Naive B cell (primary cell): ENCODE measurements at places on chromosomes 12 and 14.

DNA sequence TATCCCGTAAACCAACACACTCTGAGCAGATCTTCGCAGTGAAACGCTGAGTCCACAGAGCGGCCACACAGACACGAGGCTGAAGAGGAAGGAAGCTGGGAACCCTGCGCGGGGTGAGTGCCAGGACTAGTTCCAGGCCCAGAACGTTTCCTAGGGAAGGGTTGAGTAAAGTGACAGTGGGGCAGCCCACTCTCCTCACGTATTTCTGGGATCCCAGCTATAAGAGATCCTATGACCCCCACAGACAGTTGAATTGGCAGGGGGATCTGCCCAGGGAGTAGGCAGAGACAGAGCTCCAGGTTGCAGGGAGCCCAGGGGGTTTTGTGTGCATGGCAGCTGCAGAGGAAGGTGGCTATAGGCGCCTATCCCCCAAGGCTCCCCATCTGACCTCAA lies 51.1 kb downstream of the GTF2A1 start:
- no peaks in the 10 kb centered on the region for H3K36me3 ChIP-seq
- no peaks in the 10 kb centered on the region for H3K27me3 ChIP-seq
- peak overlapping the region; percentile 15 for H3K27ac ChIP-seq
- peak overlapping the region; percentile 96 for H3K4me3 ChIP-seq
- peak; percentile 2 for DNase-seq

- no peak for DNase-seq
- no peaks in the 10 kb centered on the region for H3K36me3 ChIP-seq
- H3K27ac ChIP-seq, result no peak overlapping the region
- no peak overlapping the region for H3K4me3 ChIP-seq
- no peaks in the 10 kb centered on the region for H3K27me3 ChIP-seq
These were observed 124.6 kb downstream of the BCL11B start for GRCh38 chr14:99147366-99147740.

DNA sequence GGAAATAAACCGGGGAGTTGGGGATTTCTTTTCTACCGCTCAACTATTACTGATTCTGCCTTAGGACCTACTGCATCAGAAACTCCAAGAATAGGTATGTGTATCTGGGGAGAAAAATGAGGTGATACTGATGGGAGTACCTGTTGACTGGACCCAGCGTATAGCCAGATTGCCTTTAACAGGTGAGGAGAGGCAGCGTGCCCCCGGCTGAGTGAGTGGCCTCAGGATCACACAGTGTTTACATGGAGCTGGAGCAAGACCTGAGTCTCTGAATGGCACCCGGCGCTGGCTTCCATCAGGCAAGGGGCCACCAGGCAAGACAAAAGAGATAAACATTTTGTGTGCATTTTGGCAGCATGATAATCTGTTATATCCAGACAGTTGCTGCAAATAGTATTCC lies 496.2 kb downstream of the EGLN3 start:
- no peak overlapping the region for H3K27ac ChIP-seq
- H3K4me1 ChIP-seq, result peaks cover 11% of the 10 kb centered on the region
- no peaks in the 10 kb centered on the region for H3K36me3 ChIP-seq
- no peaks in the 10 kb centered on the region for H3K27me3 ChIP-seq
- no peak for DNase-seq

GRCh38 chr14:54650331-54650958 lies 83.5 kb downstream of the SAMD4A start:
- no peak for DNase-seq
- no peaks in the 10 kb centered on the region for H3K27me3 ChIP-seq
- peaks cover 11% of the 10 kb centered on the region for H3K4me1 ChIP-seq

- no peaks in the 10 kb centered on the region for H3K36me3 ChIP-seq
- no peaks in the 10 kb centered on the region for H3K4me1 ChIP-seq
- H3K27ac ChIP-seq, result no peak overlapping the region
- no peaks in the 10 kb centered on the region for H3K27me3 ChIP-seq
- no peak overlapping the region for H3K4me3 ChIP-seq
- DNase-seq, result no peak
These were observed 107.5 kb upstream of the CPNE8 start for GRCh38 chr12:39012870-39013269.

DNA sequence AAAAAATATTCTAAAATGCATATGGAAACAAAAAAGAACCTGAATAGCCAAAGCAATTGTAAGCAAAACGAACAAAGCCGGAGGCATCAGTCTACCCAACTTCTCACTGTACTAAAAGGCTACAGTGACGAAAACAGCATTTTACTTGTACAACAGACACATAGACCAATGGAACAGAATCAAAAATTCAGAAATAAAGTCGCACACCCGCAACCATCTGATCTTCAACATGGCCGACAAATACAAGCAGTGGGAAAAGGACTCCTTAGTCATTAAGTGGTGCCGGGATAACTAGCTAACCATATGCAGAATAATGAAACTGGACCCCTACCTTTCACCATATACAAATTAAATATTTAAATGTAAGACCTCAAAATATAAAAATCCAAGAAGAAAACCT lies 203.9 kb upstream of the PPFIA2 start:
- no peak overlapping the region for H3K27ac ChIP-seq
- no peak overlapping the region for H3K4me3 ChIP-seq
- H3K36me3 ChIP-seq, result no peaks in the 10 kb centered on the region
- no peaks in the 10 kb centered on the region for H3K4me1 ChIP-seq
- DNase-seq, result no peak

DNA sequence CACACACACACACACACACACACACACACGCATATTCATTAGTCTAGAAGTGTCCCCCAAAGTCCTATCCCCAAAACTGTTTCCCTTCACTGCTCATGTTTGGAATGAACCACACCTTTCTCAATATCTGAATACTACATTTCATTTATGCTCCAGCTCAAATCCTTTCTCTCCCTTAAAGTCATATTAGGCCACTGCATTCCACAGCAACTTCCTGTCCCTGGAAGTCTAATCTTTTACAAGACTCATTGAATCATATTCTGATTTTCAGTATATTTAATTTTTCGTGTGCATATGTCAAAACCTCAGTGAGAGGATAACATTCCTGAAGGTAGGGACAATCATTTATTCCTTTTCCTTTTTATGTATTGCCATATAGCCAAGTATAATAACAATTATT lies 155.6 kb upstream of the LMNTD1 start:
- no peak overlapping the region for H3K27ac ChIP-seq
- DNase-seq, result no peak
- no peaks in the 10 kb centered on the region for H3K4me1 ChIP-seq
- H3K36me3 ChIP-seq, result no peaks in the 10 kb centered on the region
- no peaks in the 10 kb centered on the region for H3K27me3 ChIP-seq

DNA sequence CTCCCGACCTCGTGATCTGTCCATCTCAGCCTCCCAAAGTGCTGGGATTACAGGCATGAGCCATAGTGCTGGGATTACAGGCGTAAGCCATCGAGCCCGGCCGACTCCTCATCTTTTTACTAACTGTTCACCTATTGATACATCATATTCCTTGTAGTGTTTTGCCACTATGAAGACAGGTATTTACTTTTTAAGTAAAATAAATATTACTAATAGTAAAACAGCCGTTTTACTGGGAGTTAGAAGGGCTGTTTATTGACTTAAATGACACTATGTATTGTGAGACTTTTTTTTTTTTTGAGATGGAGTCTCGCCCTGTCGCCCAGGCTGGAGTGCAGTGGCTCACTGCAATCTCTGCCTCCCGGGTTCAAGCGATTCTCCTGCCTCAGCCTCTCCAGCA lies 51.5 kb downstream of the DIP2B start:
- H3K36me3 ChIP-seq, result no peaks in the 10 kb centered on the region
- no peak overlapping the region for H3K4me3 ChIP-seq
- H3K27ac ChIP-seq, result no peak overlapping the region
- H3K4me1 ChIP-seq, result peaks cover 76% of the 10 kb centered on the region
- DNase-seq, result no peak

- H3K4me3 ChIP-seq, result no peak overlapping the region
- no peak for DNase-seq
- H3K4me1 ChIP-seq, result no peaks in the 10 kb centered on the region
- no peaks in the 10 kb centered on the region for H3K27me3 ChIP-seq
- H3K36me3 ChIP-seq, result no peaks in the 10 kb centered on the region
These were observed 295.7 kb upstream of the PRKD1 start for GRCh38 chr14:30223385-30223785.

DNA sequence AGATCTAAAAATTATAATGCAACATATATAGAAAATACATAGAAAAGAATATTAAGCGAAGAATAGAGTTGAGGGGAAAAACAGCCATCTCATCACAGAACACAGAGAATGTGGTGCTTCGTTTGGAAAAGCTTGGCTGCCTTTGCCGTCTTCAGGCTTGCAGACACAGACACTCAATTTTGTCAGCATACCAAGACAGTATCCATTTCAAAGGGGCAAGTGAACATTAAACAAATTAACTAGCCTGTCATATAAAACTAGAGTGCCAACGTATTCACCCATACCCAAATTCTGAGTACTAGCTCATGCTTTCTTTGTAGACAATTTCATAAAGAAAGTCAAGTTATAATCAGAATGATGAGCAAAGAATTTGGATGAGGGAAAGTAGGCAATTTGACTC lies 40.5 kb downstream of the DMAC2L start:
- H3K4me1 ChIP-seq, result peaks cover 4% of the 10 kb centered on the region
- peaks cover 13% of the 10 kb centered on the region for H3K36me3 ChIP-seq
- H3K27ac ChIP-seq, result no peak overlapping the region
- no peak overlapping the region for H3K4me3 ChIP-seq
- no peaks in the 10 kb centered on the region for H3K27me3 ChIP-seq
- DNase-seq, result no peak

DNA sequence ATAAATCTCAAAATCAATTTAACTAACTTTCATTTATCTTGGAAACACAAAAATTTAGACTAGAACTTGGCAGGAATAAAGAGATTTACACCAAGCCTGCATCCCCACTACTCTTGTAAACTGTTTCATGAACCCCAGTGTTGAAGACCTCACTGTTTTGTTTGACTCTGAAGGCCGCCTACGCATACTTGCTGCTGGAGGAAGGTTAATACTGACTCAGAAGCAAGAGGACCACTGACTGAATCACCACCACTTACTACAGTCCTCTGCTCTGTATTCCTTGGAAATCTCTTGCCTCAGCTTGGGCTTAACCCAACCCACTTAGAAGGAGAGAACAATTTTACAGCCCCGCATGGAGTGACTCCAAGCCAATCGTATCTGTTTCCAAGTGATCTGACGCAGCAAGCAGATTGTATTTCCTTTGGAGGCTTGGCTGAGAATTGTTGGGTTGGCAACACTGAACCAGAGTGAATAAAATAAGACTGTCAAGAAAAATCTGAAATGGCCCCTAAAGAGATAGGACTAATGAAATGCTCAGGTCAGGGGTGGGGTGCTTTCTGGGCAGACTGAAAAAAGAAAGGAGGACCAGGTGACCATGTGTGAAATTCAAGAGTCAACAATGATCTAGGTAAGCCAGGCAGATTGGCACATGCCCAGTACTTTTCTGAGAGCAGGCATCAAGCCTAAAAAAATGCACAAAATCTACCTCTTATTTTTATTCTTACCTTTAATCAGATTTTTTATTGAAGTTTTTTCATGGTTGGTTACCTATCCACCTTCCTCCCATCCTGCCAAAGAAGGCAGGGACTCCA lies 248.6 kb downstream of the ZFP36L1 start:
- H3K36me3 ChIP-seq, result no peaks in the 10 kb centered on the region
- no peak overlapping the region for H3K4me3 ChIP-seq
- no peaks in the 10 kb centered on the region for H3K27me3 ChIP-seq
- no peak overlapping the region for H3K27ac ChIP-seq

- no peaks in the 10 kb centered on the region for H3K27me3 ChIP-seq
- H3K27ac ChIP-seq, result peak overlapping the region; percentile 58
- DNase-seq, result no peak
These were observed 50.2 kb upstream of the SMCO2 start for GRCh38 chr12:27396216-27396815.

DNA sequence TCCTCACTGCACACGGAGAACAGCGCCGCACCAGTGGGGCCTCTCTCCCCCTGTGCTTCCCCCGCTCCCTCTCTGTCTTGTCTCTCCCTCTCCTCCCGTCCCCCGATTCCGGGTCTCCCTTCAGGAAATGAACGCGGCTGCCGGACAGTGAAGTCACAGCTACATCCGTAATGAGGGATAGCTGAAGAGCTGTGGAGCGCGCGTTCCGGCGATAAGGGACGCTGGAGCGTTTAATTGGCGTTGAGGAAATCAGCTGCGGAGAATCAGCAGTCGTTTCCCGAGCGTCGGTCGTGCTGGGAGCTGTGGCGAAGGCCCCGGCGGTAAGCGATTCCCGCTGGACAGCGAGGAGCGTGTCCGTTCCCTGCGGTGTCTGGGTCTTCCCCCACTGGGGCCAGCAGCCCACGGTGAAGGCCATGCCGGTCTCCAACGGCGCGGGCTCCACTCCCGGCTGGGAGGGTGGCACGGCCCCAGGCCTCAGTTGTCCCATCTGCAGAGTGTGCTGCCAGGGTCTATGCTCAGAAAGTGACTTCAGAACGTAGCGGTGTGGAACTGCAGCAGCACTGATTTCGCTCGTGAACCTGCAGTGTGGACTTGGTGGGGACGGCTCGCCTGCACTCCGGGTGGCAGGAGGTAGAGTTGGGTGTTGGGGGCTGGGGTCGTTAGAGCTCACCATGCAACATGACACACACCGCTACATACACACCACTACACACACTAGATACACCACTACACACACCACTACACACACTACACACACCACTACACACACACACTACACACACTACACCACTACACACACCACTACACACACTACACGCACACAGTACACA lies 10.9 kb downstream of the NOC4L start:
- no peak overlapping the region for H3K4me3 ChIP-seq
- H3K27ac ChIP-seq, result peak overlapping the region; percentile 46
- peaks cover 4% of the 10 kb centered on the region for H3K4me1 ChIP-seq
- DNase-seq, result no peak
- no peaks in the 10 kb centered on the region for H3K27me3 ChIP-seq

GRCh38 chr14:101843665-101844064 lies 82.2 kb downstream of the PPP2R5C start:
- H3K27ac ChIP-seq, result peak overlapping the region; percentile 74
- peak overlapping the region; percentile 56 for H3K4me3 ChIP-seq
- H3K27me3 ChIP-seq, result no peaks in the 10 kb centered on the region
- peak; percentile 86 for DNase-seq

- no peaks in the 10 kb centered on the region for H3K36me3 ChIP-seq
- H3K4me3 ChIP-seq, result no peak overlapping the region
- H3K4me1 ChIP-seq, result no peaks in the 10 kb centered on the region
- no peak for DNase-seq
- H3K27me3 ChIP-seq, result no peaks in the 10 kb centered on the region
These were observed 31.4 kb upstream of the SPTLC2 start for GRCh38 chr14:77647853-77648252.

DNA sequence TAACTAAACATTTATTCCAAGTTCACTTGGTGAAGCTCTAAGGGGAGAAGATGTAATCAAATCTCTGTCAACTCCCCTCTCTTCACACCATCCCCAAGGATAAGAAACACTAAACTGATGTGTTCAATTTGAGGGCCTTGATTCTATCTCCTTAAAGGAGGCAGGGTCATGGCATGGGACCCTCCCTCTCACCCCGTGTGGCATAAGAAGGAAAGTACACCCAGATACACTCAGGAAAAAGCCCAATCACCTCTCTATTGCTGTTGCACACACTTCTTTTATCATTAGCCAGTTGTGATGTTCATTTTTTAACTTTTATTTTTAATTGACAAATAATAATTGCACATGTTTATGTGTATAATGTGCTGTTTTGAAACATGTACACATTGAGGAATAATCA lies 35.1 kb downstream of the WASHC3 start:
- H3K27ac ChIP-seq, result no peak overlapping the region
- H3K4me3 ChIP-seq, result no peak overlapping the region
- H3K36me3 ChIP-seq, result peaks cover 13% of the 10 kb centered on the region
- no peaks in the 10 kb centered on the region for H3K27me3 ChIP-seq
